ENCODE measurements at places on chromosomes 4 and X.

DNA sequence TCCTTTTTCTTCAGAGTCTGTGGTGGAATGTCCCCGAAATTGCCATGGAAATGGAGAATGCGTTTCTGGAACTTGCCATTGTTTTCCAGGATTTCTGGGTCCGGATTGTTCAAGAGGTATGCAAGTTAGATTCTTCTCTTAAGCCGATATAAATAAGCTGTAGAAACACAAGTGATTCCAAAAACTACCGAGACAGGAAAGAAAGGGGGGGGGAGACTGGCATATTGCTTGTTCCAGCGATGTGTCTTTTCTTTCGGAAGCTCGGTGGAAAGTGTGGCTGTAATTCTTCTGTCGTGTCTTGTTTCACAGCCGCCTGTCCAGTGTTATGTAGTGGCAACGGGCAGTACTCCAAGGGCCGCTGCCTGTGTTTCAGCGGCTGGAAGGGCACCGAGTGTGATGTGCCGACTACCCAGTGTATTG is 236.9 kb downstream of the DCTD start:
- no peak for DNase-seq

GRCh38 chrX:154648931-154649330 is 4.4 kb downstream of the CTAG2 start:
- DNase-seq = no peak

DNA sequence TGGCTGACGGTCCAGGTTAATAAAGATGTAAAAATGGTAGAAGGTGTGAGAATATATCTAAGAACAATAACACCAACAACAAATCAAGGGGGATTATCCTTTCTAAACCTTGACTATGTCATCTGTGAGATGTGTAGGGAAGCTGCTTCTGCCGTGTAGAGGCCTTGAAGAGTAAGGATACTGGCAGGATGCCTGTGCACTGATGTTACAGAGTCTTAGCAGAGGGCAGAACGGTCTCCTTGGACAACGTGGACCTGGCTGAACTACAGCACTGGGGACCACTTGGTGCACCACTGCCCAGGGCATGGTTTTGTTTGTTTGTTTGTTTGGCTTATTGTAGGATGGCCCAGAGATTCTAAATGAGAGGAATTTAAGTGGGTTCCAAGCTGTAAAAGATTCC is 33.5 kb downstream of the GPAT3 start:
- DNase-seq = no peak

DNA sequence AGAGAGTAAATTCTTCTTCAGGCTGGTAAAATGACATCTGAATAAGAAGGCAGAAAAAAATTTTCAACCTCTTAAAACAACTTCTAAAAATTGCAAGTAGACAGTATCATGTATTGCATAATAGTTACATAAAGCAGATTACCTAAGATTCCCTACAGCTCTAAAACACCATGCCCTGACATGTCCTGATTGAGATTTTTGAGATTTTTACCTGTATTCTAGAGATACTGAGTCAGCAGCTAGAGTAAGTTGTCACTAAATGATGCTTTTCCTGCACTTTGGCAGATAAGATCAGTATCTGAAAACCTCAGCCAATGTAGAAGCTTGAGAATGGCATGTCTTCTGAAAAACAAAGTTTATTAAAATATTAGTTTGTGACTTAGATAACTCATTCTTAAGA is 713.6 kb downstream of the CCSER1 start:
- no peak for DNase-seq

DNA sequence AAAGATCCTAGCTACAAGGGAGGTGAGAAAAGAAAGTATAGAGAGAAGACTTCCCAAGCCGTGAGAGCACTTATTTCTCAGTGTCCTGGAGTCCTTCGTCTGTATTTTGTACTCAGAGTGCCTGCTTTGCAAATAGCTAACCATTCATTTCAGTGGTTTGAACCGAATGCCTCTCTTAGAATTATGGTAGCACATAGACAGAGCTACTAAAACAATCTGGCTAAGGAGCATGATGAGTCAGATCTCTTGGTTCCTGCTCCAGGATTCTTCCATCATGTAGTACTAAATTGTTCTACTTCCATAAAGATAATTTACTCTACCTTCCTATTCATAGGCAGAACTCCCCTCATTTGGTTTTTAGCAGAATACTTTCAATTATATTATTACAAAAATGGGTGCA is 946.6 kb downstream of the STIM2 start:
- DNase-seq = no peak

- peak; percentile 72 for DNase-seq
These were observed 50.0 kb downstream of the TMA16 start for GRCh38 chr4:163544407-163545038.

GRCh38 chrX:37926700-37927099 is 79.3 kb upstream of the DYNLT3 start:
- no peak for DNase-seq

DNA sequence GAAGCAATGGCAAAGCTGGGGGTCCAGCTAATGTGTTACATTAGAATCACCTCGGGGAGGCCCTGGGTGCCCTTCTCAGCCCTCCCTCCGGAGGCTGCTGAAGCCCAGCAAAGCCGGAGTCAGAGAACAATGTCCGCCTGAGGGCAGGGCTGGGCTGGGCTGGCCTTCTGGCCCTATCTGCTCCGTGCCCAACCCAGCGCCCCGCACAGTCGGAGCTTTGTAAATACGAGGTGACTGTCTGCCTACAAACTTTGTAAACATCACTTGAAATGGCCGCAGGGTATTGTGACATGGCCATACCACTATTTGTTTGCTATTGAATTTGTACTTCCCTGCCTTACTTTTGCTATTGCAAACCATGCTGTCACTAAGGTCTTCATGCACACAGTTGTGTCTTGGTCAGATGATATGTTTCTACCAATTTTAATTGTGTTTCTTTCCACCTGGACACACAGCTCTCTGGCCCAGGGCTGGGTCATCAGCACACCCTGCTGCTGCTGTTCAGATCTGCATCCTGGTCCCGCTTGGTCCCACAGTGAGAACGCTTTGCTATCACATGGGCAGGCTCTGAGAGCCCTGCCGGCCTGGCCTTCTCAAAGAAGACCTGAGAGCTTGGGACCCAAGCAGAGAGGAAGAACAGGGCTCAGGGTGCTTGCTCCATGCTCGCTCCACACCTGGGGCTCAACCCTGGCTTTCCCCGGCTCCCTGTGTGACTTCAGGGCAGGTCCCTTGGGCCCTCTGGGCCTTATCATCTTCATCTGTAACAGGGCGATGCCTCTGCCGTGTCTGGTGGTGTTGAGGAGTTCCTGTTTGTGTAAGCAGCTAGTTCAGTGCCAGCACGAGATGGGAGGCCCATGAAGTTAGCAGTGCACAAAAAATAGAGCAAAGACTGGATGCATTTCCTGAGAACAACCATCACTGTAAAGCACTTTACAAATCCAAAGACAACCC is 2.3 kb downstream of the S100P start:
- DNase-seq = peak; percentile 78

GRCh38 chr4:177546745-177547144 is 104.5 kb upstream of the AGA start:
- no peak for DNase-seq

DNA sequence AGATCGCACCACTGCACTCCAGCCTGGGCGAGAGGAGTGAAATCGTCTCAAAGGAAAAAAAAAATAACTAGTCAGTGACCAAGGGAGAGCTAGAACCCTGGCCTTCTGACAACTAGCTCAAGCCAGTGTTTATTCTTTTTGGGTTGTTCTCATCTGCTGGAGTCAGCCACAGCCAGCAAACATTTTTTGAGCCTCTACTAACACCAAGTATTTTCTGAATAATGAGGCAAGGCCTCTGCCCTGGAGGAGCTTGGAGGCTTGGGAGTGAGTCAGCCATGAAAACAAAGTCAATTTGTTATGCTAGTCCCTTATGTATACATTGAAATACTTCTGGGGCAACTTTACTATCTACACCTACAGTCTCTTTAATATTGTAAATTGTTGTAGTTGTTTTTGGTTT is 46.5 kb downstream of the TMA16 start:
- DNase-seq = no peak

DNA sequence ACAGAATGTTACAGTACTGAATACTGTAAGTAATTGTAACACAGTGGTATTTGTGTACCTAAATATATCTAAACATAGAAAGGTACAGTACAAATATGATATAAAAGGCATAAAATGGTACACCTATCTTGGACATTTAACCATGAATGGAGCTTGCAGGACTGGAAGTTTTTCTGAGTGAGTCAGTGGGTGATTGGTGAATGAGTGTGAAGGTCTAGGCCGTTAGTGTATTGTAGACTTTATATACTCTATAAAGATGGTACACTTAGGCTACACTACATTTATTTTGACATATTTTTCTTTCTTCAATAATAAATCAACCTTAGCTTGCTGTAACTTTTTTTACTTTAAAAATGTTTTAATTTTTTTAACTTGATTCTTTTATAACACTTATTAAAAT is 422.5 kb upstream of the FSTL5 start:
- no peak for DNase-seq

GRCh38 chr4:76459291-76459723 is 24.3 kb downstream of the SHROOM3 start:
- DNase-seq = no peak

DNA sequence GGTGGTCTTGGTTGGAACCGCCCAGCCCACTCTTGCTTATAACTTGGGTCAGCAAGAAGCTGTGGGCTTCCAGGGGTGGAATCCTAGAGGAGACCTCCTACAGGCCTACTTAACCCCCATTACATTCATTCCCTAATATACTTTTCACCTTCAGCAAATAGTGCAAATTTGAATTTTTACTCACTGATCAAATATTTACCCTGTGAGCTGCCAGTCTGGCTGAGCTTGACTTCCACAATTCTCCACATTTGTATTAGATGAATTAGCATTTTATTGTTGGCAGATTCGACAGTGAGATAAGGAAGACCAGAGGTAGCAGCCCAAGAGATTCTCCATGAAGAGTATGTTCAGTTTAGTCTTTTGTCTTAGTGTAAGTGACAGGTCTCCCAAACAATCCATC is 199.6 kb downstream of the BCOR start:
- no peak for DNase-seq

- DNase-seq = no peak
These were observed 25.3 kb downstream of the STIM2 start for GRCh38 chr4:26885912-26886274.

GRCh38 chr4:185086053-185086452 is 57.0 kb upstream of the SLC25A4 start:
- no peak for DNase-seq

- no peak for DNase-seq
These were observed 665 bp downstream of the TIGD2 start for GRCh38 chr4:89111833-89112563.

DNA sequence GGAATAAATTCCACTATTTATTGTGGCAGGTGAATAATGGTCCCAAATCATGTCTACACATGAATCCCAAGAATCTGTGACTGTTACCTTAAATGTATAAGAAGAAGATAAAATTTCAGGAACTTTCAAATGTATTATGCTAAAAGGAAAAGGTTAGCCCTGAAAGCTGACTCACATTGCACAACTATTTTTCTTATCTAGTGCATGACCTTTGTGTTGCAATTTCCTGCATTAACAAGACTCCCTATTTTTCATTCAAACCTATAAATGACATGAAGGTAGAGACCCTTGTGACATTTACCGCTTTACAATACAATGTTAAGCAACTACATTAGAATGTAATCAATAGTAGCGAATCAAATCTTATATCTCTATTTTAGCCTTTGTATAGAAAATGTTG is 36.7 kb downstream of the UBQLN2 start:
- DNase-seq = no peak

DNA sequence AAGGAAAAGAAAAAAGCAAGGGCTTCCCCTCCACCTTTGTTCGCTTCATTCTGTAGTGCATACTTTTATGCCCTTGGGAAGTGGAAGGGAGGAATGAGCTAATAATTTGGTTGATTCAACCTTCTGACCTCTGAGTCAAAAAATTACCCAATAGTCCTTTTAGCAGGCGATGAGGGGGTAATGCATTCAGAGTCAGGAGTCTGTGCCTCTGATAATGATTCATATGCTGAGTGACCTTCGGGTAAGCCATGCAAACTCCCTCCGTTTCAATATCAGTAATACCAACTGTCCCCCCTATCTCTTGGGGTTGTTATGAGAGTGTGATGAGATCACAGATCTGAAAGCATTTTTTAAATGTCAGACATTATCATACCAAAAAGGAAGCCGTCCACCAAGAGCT is 41.6 kb upstream of the ACSL4 start:
- DNase-seq = no peak

DNA sequence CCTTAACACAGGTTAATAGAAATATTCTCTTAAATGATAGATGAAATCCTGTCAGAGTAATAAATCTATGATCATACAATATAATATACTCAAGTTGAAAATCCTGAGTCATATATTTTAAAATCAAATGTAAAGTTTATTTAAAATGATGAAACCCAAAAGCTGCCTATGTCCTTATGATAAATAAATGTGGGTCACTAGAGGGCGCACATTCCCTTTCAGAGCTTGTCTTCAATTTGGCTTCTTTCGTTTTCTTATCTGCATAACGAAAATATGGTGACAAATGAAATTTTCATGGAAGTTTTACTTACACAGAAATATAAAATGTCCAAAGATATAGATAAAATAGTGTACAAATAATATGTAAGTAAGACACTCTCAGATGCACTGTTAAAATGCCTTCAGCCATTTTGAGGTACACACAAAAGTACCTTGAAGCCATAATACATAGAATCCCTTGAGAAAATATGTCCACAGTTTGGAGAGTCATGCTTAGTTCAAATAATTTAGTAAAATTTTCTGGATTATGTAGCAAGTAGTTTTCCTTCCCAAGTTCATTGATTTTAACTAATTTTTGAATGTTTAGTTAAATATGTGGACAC is 680.4 kb downstream of the DMD start:
- no peak for DNase-seq

DNA sequence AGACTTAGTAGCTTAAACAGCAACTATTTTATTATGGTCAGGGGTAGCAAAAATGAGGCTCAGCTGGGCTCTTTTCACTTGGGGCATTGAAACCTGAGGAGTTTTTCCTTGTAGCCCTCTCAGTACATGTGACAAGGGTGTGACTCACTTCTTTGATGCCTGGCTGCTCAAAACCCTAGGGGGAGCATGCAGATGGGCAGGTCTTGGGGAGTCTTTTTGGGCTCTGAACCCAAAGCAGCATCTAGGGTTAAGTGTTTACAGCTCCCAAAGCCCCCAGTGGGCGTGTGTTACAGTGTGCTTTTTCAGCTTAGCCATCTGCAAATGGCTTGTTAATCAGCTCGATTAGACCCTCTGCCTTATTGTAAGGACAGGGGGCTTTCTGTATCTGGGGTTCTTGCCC is 1752.7 kb downstream of the PCDH7 start:
- no peak for DNase-seq

DNA sequence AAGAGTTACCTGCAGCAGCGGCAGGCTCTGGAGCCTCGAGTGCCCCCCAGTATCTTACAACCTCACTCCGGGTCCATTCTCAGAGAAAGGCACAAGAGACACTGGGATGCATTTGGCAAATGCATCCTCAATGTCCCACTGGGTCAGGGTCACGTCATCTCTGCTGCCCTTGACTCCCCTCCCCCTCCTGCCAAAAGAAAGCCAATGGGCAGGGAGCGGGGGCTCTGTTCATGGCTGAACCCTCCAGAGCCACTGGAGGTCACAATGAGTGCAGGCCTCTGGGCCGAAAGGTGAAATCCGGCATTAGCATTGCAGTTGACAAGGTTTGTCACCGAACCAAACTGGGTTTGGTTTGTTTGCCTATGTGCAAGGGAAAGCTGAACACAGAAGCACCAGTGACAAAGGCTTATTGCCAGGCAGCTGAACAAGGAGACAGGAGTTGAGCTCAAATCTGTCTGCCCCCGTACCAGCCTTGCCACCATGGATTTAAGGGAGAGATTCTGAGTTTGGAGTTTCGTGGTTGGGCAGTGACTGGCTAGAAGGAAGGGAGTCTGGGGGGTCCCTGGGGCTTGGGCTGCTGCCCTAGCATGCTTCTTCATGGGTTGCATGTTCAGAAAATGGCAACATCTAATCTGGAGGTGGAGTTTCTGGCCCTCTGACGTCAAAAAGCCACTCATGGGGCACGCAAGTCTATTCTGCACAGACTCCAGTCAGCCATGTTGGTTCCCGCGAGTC is 64.3 kb downstream of the HTRA3 start:
- no peak for DNase-seq

Data from CD8-positive, alpha-beta T cell (primary cell).